Stimulated activated naive CD4-positive, alpha-beta T cell (primary cell): ENCODE measurements at places on chromosomes 16 and 17.

- DNase-seq: no peak
These were observed 7.4 kb upstream of the FN3KRP start for GRCh38 chr17:82709024-82709675.

DNA sequence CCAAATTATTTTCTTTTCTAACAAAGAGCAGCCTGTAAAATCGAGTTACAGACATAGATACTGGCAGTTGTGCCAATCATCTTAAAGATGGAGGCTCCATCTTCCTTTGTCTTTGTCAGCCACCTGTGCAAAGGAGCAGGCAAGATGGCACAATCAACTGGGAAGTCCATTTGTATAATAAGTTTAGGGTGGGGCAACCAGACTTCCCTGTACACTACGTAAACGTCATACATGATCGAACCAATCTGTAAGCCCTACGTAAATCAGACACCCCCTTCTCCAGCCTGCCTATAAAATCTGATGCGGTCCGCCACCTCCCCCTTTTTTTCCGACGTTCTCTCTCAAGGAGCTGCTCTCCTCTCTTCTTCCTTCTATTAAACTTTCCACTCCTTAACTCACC, 31.4 kb upstream of the MEAK7 start:
- no peak for DNase-seq

DNA sequence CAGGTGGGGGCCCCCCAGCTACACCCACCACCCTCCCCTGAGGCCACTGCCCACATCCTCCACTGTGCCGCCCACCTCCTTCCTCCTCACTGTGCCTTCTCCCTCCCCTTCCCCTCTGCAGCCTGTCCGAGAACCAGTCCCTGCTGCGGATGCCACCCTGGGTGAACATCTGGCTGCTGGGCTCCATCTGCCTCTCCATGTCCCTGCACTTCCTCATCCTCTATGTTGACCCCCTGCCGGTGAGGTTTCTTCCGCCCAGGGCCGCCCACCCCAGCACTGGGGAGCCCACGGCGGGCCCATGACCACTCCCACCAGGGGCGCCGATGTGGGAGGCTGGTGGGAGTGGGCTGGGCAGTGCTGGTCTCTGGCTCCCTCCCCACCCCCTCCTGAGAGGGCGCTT, 22.1 kb downstream of the RABEP2 start:
- no peak for DNase-seq

DNA sequence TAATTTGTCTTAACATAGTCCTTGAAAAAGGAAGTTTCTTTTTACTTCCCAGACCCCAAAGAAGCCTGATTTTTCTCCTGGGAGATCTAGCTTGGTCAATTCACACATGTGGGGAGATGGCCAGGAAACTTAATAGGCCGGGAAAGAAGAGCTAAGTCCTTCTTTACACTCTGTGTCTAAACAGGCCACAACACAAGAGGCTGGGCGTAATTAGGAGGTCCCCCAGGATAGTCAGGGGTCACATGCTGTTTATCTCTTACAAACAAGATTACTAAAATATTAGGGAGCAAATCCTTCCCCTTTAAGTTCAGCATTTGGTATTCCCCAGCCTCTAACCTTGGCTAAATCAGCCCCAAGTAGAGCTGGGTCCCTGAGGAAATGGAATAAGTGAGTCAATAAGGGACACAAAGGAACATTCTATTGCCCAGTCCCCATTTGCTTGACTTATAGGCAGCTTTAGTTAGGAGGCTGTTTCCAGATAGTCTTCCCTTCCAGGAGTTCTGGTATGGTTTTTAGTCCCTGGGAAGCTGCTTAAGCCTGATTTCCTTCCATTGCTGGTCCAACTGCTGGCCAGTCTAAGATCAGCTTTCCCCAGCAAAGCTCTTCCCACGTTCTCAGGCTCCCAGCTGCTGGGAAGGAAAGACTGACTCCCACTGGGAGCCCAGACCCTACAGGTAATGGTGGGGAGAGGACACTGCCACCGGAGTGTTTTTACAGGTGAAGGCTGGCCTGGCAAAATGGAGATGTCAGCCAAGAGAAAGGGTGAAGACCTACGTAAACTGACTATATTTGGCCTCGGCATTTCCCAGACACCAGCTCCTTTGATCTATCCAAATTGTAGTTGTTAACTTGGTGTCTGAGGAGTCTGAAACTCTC, 14.1 kb upstream of the HOXB9 start:
- no peak for DNase-seq

GRCh38 chr17:57096472-57097202, 11.6 kb downstream of the AKAP1 start:
- DNase-seq: no peak

GRCh38 chr17:77810536-77810935, 148.0 kb upstream of the TNRC6C start:
- no peak for DNase-seq

- no peak for DNase-seq
These were observed 52.3 kb upstream of the ARL6IP1 start for GRCh38 chr16:18853694-18854093.

- DNase-seq: no peak
These were observed 90.8 kb upstream of the DNAH17 start for GRCh38 chr17:78667741-78668640.

DNA sequence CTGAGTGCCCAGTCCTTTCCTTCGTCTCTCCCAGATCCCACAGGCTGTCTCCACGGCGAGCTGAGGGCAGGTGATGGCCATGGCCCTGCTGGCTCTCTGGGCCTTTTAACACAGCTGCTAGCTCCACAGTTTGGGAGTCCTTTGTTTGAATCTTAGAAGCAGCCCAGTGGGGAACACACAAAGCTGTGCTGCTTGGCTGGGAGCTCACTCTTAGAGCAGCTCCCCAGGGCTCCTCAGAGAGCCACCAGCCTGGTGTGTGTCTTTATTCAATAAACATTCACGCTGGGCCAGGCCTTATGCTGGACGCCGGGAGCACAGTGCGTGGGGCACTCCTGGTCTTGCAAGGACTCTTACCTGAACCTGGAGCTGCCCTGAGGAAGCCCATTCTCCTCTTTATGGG, 29.7 kb downstream of the WNT3 start:
- DNase-seq: no peak

DNA sequence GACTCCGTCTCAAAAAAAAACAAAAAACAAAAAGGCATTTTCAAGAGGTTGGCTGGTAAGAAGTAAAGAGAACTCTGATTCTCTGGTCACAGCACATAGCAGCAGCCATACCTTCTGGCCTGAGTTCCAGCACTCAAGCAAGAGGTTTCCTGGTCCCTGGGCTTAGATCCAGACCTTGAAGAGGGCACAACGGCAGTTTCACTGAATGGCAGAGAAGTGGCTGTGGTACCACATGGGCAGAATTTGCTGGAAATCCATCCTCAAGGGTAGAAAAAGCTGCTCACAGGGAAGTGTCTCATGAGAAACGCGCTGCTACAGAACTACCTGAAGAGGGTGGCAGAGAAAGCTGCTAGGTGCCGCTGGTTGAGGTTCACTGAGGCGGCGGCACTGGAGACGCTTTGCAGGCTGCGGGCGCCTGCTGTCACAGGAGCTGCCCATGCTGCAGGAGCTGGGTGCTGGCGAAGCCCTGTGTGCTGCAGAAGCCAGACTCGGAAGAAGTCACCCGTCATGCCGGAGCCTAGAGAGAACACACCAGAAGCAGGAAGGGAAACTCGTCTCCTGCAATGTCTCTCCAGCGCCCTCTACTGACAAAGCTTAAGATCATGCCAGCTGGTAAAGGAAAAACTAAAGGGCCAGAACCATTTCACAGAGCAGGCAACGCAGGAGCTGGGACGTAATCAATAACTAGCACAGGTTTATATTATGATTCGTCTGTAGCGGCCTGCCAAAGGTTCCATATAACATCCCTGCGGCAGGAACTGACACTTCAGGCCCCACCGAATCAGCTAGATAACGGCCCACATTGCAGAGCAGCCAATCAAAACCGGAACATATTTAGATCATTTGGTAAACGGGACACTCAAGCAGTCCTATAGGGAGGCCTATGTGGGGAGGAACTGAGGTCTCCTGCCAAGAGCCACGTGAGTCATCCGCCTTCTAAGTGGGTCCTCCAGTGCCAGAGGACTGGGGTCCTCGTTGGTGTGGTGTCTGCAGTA, 5.4 kb upstream of the ZNF213 start:
- peak; percentile 77 for DNase-seq

GRCh38 chr17:246226-246625, 64.8 kb upstream of the DOC2B start:
- no peak for DNase-seq

DNA sequence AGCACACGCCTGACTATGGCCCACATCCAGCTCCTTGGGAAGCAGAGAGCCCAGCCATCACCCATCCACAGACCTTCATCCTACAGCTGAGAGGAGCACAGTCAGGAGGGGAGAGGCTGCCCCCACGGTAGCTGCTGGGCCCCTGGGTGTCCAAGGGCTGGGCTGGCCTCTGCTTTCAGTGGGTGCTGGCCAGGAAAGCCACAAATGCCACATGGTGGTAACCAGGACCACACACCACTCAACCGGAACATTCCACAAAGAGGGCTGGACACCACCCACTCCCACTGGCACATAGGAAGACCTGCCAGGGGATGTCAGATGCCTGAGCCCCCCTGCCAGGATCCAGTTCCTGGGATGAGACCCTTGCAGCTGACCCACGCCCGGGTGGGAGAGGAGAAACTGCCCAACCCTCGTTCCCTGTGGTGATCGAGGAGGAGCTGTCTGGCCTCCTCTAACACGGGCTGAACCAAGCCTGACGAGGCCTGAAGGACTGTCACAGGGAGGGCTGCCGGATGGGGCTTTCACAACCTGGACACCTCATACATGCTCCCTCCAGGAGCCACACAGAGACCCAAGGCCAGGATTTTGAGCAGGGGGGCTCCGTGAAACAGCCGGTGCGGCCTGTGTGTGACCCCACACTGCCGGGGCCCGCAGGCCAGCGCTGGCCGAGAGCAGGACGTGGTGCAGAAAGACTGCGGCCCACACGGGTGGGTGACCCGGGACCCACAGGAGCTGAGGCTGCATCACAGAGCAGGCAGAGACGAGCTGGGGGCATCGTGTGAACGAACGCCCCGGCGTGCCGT, 30.7 kb downstream of the PIEZO1 start:
- no peak for DNase-seq

DNA sequence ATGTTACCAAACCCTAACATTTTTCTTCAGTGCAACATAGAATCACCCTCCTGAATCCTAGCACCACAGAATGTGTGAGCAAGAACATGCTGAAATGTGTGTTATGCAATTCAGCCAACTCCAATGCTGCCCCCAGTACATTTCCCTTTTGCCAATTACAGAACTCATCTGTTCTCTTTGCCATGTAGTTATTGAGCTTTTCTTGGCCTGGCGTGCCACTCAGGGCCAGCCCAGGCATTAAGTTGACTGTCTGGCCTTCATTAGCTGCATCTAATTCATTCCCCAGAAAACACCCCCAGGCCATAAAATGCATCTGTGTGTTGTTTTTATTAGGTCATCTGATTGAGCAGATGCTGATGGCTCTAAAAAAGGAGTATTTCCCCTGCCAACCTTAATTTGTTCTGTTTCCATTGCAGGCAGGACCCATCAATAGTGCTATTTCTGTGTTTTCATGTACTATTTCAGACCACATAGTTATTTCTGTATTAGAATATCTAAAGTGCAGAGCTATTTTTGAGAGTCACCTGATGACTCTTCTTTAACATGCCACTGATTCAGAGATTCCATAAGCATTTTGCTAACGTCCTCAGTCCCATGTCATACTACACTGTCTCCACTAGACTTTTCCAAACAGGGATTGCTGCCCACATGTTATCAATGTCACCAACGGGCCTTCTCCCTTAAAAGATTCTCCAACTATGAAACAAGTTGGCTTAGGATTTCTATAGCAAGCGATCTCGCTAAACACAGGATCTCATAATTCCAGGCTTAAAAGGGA, 969.7 kb downstream of the CDH11 start:
- no peak for DNase-seq

DNA sequence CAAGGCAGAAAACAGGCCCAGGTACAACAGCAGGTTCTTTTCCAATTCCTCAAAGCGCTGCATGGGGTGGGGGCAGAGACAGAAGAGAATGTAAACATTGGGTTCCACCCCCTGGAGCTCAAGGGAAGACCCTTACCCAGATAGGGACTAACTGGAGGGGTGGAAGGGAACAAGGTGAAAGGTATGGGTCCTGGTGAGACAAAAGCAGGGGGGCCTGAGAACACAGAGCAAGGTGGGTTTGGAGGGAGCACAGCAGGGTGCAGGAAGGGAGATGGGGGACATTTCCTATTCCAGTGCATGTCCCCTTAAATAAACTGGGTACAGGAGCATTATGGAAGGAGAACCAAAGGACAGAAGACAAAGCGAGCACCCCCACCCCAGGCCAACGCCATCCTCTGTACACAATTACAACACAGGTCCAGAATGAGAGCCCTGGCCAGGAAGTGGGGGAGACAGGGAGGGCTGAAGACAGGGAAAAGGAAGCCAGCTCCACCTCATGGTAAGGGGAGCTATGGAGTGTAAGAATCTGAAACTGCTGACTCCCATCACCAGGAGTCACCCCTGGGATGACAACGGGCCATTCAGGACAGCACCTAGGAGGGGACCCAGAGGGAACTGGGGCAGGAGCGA, 2.1 kb upstream of the CD2BP2 start:
- DNase-seq: no peak

GRCh38 chr16:10368969-10369551, 16.8 kb upstream of the ATF7IP2 start:
- no peak for DNase-seq

GRCh38 chr17:78817123-78817522, 23.5 kb downstream of the USP36 start:
- peak; percentile 48 for DNase-seq

DNA sequence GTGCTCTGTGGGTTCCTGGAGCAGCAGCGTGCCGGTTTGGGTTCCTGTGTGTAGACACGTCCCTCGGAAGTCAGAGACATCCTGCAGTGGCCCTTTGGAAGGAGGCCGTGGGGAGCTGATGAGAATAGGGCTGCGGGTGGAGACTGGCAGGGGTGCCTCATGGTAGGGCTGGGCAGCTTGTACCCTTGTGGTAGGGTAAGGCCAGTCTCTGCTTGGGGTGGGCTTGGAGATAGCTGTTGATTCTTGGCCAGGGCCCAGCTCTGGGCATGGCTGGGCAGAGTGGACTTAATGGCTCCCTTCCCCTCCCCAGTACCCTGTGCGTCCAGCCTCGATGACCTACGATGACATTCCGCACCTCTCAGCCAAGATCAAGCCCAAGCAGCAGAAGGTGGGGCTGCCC, 10.6 kb downstream of the POLR3E start:
- DNase-seq: no peak

GRCh38 chr17:63516910-63517824, 6.0 kb upstream of the KCNH6 start:
- no peak for DNase-seq

- DNase-seq: no peak
These were observed 274.2 kb upstream of the SOX9 start for GRCh38 chr17:71846561-71847110.

DNA sequence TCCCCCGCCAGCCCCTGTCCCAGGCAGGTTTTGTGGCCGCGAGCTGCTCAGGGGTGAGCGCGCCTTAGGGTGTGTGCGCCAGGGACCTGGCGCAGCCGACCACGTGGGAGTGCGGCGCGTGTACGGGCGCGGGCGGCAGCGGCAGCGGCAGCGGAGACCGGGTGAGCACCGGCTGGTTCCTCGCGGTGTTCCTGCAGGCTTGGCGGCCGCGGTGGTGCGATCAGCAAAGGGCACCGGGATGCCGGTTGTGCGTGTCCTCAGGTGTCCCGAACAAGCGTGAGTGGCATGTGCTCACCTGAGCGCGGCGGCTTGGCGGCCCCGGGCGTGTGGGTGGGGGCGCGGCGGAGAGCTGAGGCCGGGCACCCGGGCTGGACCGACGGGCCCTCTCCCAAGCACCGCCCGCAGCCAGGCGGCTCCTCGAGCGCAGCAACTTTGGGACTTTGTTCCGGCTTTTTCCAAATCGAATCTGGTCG, 381 bp upstream of the HSD11B2 start:
- no peak for DNase-seq
